RWPE1 (cell line): ENCODE measurements at places on chromosomes 11 and 22.

GRCh38 chr11:80284946-80285785 is 844.3 kb upstream of the TENM4 start:
- no peak for DNase-seq

DNA sequence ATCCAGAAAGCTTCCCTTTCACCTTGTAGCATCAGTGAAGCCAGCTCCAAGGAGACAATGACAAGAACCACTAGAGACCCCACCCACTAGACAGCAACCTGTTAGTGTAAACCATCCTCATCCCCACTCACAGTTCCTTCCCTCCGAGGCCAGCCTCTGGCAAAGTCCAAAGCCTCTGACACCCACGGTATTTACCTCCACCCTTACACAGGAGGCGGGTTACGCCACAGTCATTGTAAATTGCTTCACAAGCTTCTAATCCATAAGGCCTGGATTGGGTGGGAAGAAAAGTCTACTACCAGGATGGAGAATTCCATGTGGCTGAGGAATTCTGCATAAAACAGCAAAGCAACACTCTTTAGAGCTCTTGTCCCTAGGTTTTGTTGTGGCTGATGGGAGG is 287.4 kb downstream of the BUD13 start:
- DNase-seq: no peak

DNA sequence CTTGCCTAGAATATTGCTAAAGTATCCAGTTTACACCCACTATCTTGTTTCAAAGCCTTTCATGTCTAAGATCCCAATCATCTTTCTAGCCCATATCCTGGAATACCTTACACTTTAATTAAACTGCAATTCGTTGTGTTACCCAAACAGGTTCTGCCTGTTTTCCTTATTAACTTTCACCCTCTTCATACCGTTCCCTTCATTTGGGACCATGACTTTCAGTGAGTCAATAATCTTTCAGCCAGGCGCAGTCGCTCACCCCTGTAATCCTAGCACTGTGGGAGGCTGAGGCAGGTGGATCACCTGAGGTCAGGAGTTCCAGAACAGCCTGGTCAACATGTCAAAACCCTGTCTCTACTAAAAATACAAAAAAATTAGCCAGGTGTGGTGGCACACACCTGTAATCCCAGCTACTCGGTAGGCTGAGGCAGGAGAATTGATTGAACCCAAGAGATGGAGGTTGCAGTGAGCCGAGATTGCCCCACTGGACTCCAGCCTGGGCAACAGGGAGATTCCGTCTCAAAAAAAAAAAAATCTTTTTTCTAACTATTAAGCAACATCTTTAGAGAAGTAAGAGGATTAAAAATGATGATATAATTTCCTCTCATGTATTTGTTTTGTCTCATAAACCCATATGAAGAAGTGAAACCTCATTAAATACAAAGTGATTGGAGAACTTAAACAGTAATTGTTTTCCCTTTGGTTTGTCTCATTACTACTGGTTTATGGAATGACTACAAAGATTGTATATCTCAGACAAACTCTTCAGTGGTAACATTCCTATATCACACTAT is 20.7 kb downstream of the DMC1 start:
- peak; percentile 13 for DNase-seq

DNA sequence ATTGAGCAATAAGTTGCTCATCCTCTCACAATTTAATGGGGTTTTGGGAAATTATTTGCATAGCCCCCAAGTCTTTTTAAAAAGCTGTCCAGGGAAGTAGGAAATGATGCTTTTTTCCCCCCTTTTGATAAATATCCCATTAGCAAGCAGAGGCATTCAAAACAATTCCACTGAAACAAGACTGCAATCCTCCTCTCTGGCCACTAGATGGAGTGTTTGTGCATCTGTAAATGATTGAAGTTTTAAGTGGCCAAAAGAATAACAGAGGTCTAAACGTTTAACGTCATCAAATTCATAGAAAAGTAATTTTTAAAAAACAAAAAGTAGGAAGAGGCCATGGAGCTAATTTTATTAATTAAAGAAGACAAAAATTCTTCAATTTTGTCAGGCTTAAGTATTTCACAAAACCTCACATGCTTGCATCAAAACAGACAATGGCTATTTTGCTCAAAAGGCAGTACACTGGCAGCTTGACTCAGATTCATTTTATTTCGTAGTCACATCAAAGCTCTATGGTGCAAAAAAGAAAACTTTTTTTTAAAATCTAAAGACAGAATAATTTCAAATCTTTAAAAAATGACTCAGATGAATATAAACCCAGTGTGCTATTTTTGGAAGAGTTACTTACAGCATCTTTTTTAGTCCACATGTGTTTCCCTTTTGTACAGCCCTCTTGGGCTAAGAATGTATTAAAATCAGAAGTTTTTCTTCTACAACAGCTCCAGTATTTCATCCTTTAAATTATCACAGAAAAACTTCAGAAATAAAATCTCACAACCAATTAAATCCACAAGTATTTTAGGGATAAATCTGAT is 17.8 kb downstream of the CHORDC1 start:
- DNase-seq: peak; percentile 35

- no peak for DNase-seq
Measured at GRCh38 chr22:19983741-19984140, 32.9 kb downstream of the ARVCF start.

- no peak for DNase-seq
Measured at GRCh38 chr11:116857936-116858335, 20.5 kb upstream of the APOA1 start.

DNA sequence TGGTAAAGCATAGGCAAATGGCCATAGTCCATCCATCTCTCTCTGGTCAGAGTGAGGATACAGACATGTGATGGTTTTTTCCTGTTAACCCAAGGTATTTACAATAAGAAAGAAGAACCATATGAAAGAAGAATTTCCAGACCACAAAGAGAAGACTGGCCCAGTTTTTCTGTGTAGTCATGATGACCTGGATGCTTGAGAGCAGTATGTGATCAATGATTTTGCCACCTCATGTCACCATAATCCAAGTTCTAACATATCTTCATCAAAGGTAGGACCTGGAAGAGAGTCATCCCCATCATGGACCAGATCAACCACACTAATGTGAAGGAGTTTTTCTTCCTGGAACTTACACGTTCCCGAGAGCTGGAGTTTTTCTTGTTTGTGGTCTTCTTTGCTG is at the start of gene OR4D6:
Gene OR4D6, plus strand, starts transcription at position 301 of the 400 bp plus-strand sequence. Its CDS starts 0 bp downstream, at position 301.
- DNase-seq: no peak

- DNase-seq: peak; percentile 96
Measured at GRCh38 chr11:69437001-69437875, 44.2 kb upstream of the LINC01488 start.

DNA sequence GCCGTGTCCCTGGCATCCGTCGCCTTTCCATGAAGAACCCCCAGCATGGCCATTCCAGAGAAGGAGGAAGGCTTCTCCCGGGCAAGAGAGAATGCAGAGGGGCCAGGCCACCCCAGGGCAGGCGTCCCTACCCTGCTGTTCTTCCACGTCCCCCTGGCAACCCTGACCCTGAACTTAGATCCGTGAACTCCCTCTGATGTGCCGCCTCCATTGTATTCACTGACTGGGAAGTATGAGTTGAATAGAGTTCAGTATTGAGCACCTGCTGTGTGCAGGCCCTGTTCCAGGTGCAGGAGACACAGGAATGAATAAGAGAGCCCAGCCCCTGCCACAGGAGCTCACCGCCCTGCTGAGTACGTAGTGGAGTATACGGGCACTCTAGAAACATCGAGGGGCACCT is 29.1 kb upstream of the RELT start:
- DNase-seq: no peak

- DNase-seq: peak; percentile 64
Measured at GRCh38 chr11:107689317-107690202, 22.3 kb downstream of the SLN start.

DNA sequence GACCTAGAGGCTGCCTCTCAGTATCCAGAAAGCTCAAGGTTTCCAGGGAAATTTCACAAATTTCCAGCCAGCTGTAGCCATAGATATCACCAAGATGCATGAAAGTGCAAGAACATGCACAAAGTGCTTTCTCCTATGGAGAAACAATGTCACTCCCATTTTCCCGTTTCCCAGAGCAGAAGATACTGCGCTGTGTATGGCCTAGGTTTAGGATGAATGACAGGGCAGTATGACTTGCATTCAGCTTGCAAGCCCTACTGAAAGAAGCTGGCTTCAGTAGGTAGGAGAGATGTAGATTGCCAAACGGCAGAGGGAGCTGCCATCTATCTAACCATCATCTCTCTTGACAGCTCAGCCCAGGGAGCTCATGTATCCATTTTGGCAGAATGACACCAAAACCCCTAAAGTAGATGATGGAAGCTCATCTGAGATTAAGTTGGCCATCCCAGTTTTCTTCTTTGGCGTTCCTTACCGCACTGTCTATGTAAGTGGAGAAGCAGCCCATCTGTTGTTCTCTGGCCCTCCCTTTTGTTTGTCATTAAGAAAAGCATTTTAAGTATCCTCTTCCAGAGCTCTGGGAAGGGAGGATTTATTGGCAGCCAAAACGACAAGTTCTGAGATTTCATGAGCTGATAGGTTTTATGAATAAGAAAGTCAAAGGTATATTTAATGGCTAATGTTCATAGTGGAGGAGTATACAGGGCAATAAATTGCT is 4.6 kb downstream of the TECTA start:
- no peak for DNase-seq

GRCh38 chr11:67290801-67291200 is 1.7 kb downstream of the ANKRD13D start:
- DNase-seq: no peak

GRCh38 chr11:46674463-46675287 is 25.7 kb downstream of the ARHGAP1 start:
- DNase-seq: no peak

DNA sequence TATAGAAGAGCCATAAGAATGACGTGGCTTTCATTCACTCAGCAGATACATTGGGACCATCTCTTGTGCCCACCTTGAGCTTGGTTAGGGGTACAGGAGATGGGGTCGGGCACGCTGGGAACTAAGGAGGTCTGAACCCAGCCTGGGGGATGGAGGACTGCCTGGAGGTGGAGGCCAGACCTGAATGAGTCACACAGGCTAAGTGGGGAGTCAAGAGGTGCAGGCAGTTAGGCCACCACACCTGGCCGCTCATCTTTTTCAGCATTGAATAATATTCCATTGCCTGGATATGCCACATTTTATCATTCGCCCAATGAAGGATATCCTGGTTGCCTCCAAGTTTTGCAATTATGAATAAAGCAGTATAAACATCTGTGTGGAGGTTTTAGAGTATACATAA is 3.8 kb upstream of the PPIL2 start:
- DNase-seq: no peak

- no peak for DNase-seq
Measured at GRCh38 chr11:75565221-75565814, 3.3 kb downstream of the SERPINH1 start.

GRCh38 chr11:113279591-113279990 is 34.8 kb upstream of the TTC12 start:
- no peak for DNase-seq

DNA sequence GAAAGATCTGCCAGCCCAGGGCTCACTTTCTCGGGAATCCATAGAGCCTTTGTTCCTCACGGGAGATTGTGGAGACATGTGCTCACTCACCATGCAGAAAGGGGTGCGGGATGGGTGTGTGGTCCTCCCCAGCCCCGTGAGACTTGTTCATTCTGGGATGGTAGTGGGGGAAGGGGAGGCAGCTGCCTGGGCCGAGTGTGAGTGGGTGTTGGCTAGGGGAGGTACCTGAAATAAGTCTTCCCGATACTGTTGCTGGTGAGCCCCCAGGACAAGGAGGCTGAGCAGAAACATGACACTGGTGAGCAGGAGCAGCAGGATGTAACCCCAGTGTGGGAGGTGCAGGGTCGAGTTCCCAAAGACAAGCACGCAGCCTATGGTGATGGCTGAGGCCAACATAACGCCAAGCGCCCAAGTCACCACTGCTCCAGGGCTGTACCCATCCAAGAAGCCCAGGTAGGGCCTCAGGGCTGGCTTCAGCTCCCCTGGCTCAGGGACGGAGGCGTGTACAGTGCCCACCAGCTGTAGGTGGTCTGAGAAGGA is 2.8 kb downstream of the SLC7A4 start:
- DNase-seq: no peak

- DNase-seq: no peak
Measured at GRCh38 chr22:49956914-49957825, 3.4 kb upstream of the PIM3 start.

DNA sequence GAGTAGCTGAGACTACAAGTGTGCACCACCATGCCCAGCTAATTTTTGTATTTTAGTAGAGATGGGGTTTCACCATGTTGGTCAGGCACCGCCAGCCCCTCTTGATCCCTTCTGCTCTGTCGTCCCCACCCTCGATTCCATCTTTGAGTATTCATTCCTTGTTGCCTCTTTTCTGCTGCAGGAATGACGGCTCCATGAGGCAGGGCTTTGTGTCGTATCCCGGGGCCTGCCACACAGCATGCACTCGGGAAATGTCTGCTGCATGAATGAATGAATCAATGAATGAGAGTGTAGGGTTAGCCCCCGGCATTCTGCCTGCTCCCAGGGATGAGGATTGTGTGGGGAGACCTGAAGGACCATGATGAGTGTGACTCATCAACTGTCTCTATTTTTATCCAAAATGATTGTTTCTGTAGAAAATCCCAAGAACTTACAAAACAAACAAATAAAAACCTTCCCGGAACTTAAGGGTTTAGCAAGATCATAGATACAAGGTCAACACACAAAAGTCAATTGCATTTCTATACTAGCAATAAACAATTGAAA is 54.6 kb upstream of the SLC22A12 start:
- DNase-seq: no peak

DNA sequence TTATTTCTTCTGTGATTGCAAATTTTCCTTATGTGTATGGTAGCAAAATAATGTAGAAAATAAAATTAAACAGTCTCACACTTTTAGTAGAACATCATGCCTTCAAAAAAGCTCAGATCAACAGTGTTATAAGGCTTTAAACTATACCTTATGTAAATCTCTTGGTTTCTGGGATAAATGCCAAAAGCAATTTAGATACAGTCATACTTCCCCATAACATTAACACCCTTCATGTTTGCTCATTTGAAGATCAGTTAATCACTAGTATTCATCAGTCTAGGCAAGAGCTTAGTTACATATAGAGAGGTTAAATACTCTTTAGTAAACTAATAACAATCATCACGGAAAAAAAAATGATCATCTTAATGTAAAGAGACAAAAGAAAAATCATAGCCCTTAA is 421.8 kb upstream of the ANO3 start:
- DNase-seq: peak; percentile 5

GRCh38 chr11:108887436-108888238 is 222.8 kb downstream of the DDX10 start:
- no peak for DNase-seq

GRCh38 chr11:117996058-117996457 is 9.9 kb downstream of the IL10RA start:
- DNase-seq: no peak

- DNase-seq: peak; percentile 72
Measured at GRCh38 chr11:72683782-72684200, 9.6 kb upstream of the PDE2A start.
